Stimulated activated CD8-positive, alpha-beta memory T cell treated with anti-CD3 and anti-CD28 coated beads, Interleukin-15, amount 100 ng/mL, for 4 hours (primary cell): ENCODE measurements at places on chromosomes 3 and 15.

- DNase-seq, result no peak
These were observed 84.1 kb downstream of the WNT5A start for GRCh38 chr3:55402886-55403609.

- DNase-seq, result no peak
These were observed 9.2 kb upstream of the CHST2 start for GRCh38 chr3:143110371-143110770.

GRCh38 chr3:25427563-25427941, 511 bp upstream of the RARB start:
- no peak for DNase-seq

GRCh38 chr3:47315069-47315647, 32.4 kb downstream of the KLHL18 start:
- DNase-seq, result no peak
